ENCODE measurements at places on chromosomes 2 and 18.

DNA sequence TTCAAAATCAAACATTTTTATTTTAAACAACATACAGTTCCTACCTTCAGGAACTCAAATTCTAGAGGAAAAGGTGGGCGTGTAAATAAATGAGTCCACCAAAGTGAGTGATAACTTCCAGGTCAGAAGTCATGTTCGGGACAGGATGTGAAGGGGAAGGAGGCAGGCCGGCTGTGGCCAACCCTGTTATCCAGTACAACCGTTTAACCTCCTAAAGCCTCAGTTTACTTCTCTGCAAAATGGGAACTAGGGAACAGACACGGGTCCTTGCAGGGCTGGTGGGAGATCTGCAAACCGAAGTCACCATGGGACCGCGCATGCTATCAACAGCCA lies 373 bp downstream of the EIPR1 start:
- no peak for DNase-seq

DNA sequence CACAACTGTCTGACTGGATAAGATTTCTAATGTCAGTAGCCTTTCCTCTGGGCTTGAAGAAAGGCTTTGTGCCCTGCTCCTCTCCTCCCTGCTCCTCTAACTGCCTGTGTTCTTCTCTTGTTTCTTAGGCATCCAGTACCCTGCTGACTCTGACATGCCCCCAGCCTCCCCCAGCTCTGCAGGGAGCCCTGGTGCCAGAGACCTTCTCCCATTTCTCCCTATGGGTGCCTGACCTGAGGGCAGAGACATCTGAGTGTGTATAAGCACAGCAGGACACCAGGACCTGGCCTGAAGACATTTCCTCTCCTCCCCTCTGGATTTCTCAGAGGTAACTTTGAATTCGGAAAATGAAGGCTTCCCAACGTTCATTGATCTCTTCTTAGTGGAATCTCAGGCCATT lies 23.6 kb downstream of the RNF144A start:
- no peak for DNase-seq

DNA sequence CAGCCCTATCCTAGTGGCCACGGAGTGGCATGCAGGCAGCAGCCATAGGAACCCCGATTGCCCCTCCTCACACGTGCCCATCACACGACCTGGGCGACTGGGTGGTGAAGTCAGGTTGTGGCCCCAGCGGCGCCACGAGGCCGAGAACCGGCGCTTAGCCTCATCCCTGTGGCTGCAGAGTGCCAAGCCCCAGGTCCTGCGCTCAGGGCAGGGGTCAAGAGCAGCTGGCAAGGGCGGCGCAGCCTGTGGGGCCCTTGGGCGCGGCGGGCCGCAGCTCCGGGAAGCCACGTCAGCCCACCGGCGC lies 73.3 kb downstream of the RPIA start:
- no peak for DNase-seq

DNA sequence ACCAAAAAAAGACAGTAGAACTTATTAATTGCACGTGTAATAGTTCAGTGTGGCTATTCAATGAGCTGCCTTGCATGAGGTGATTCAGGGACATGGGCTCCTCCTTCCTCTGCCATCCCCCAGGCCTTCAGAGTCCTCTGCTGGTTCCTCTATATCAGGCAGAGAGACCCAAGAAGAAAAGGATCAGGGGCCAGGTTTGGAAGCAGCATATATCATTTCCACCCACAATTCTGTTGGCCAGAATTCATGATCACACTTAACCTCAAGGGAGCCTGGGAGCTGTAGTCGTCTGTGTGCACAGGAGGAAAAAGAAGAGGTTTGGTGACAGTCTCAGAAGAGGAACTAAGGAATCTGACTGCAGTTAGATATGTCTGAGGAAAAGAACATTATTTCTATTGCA lies 114.0 kb upstream of the GLS start:
- no peak for DNase-seq

DNA sequence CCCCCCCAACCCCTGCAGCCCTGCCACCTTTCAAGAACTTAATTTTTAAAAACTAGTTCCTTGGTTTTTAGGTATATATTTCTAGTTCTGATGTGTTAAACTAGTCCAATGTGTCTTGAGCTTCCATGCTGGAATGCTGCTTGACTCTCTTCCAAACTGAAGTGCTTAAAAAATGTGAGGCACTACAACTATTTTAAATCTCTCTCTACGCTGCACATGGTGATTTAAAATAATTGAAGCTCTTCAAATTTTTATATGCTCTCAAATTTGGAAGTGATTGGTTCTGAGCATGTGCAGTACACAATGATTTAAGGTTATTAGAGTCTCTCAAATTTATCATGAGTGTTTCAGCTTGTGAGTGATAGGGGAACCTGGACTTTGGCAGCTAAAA lies 192.6 kb upstream of the ZEB2 start:
- DNase-seq = no peak

GRCh38 chr2:237475704-237476141 lies 11.3 kb upstream of the MLPH start:
- DNase-seq = no peak

GRCh38 chr2:113972766-113973165 lies 82.9 kb downstream of the ACTR3 start:
- no peak for DNase-seq

DNA sequence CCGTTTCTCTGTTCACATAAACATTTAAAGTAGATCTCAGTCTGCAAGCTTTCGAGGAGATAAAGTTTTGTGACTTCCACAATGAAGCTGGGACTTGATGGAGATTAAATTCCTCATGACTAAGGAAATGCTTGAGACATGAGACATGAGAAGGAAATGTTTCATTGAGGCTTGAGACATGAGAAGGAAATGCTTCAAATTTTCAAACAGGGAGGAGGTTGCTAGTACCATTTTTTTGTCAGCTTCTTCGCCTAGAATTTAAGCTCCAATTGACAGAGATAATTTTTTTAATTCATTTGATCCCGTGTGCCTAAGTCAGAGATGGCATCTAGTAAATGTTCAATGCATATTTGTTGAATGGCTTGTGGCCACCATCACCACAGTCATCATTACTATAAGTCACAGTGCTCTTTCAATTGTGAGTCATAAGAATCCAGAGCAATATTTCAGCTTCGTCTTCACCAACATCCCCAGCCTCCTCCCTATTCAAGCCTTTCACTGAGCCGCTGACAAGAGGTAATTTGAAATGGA lies 543 bp upstream of the MARCHF4 start:
- DNase-seq = no peak
